ENCODE measurements at places on chromosomes 1 and 21. TPM values are rescaled to one million over a fixed set of nuclear protein-coding genes. Genes with fewer than 3 reads are reported as not detected.

Gene C8A
- not detected for total RNA-seq

Gene GPR37L1
- total RNA-seq = 0.07 TPM

DNA sequence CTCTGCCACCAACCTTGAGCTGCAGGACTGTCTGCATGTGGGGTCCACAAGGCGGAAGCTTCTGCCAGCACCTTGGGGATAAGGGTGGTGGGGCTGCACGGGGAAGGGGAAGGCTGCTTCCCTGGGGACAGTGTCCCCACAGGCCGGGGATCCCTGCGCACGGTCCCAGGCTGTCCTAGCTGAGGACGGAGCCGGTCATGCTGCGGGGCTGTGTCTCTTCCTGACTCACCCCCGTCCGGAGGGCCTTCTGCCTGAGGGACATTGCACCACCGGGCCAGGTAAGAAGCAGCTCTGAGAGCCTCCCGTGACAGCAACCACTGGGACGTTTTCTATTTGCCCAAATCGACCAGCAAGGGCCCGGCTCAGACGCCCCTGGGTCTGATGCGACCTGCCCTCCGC, 29.9 kb downstream of the KRTAP10-1 start:
- H3K36me3 ChIP-seq = no peaks in the 10 kb centered on the region
- no peaks in the 10 kb centered on the region for H3K27me3 ChIP-seq
- H3K4me1 ChIP-seq = no peaks in the 10 kb centered on the region
- H3K4me3 ChIP-seq = no peak overlapping the region

DNA sequence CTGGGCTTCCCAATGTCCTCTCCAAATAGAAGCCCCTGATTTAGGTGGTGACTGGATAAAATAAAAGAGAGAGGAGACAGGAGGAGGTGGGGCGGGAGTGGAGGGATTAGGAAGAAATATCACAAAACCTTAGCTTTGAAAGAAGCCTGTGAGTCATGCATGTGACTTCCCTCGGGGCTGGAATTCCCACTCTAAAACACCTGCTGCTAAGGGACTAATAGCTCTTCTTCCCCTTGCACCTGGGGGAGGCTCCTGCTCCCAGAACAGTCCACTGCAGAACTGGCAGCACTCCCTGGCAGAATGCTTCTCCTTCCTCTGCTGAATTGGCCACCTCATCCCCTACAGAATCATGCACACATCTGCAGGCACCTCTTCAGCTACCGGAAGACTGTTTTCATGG, 207.2 kb downstream of the ATG4C start:
- no peak overlapping the region for H3K4me3 ChIP-seq
- no peaks in the 10 kb centered on the region for H3K27me3 ChIP-seq
- H3K4me1 ChIP-seq = no peaks in the 10 kb centered on the region
- no peaks in the 10 kb centered on the region for H3K36me3 ChIP-seq
- no peak for DNase-seq

GRCh38 chr1:87108228-87108627, 193.8 kb downstream of the HS2ST1 start:
- no peaks in the 10 kb centered on the region for H3K36me3 ChIP-seq
- no peaks in the 10 kb centered on the region for H3K27me3 ChIP-seq
- H3K4me1 ChIP-seq = no peaks in the 10 kb centered on the region
- no peak overlapping the region for H3K27ac ChIP-seq
- no peak for DNase-seq

GRCh38 chr21:28207436-28208173, 785.1 kb downstream of the LTN1 start:
- no peak for DNase-seq
- no peak overlapping the region for H3K27ac ChIP-seq
- no peaks in the 10 kb centered on the region for H3K4me1 ChIP-seq

- no peaks in the 10 kb centered on the region for H3K36me3 ChIP-seq
- H3K4me3 ChIP-seq = no peak overlapping the region
- no peaks in the 10 kb centered on the region for H3K27me3 ChIP-seq
- peak overlapping the region; percentile 33 for H3K27ac ChIP-seq
Observed at GRCh38 chr1:147750618-147751217, 9.7 kb downstream of the GJA5 start.

GRCh38 chr1:228782662-228783417, 47.6 kb downstream of the RHOU start:
- no peaks in the 10 kb centered on the region for H3K36me3 ChIP-seq
- H3K27me3 ChIP-seq = no peaks in the 10 kb centered on the region
- H3K4me1 ChIP-seq = no peaks in the 10 kb centered on the region
- H3K27ac ChIP-seq = no peak overlapping the region

DNA sequence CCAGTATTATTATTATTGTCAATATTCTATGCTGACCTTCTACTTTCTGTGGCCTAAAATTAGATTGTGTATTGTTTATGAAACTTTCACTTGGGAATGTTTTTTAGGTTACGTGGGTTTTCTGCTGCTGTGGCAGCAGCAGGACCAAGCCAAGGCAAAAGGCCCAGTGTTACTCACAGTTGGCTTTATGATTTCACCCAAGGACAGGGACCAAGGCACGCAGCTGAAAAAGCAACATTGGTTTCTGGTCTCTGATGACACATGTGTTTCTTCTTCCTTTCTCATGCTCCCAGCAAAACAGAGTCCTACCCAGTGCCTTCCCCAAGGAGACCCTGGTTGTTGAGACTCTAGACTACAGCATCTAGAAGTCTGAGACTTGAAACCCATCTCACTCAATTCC, 413.7 kb downstream of the SETD4 start:
- no peaks in the 10 kb centered on the region for H3K27me3 ChIP-seq
- no peak overlapping the region for H3K27ac ChIP-seq
- no peaks in the 10 kb centered on the region for H3K4me1 ChIP-seq
- H3K4me3 ChIP-seq = no peak overlapping the region
- no peaks in the 10 kb centered on the region for H3K36me3 ChIP-seq
- no peak for DNase-seq

DNA sequence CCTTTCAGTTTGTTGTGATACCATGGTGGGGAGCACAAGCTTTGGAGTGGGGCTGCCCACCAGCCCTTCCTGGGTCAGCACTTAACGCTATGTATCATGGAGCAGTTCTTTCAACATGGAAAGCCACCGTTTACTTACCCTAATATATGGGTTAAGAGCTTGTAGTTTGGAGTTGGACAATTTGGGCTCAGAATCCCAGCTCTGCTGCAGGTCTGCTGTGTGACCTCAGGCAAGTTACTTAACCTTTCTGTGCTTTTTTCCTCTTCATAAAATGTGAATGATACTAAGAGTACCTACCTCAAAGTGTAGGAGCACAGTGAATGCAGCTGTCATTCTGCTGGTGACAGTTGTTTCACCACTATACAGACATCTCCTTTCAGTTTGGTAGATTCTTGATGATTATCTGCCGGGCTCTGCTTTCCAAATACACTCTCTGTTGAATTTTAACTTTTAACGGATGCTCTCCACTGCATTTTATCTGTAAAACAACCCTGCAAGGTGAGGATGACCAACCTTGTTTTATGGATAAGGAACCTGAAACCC, 23.8 kb downstream of the ALPL start:
- H3K27ac ChIP-seq = no peak overlapping the region
- no peak for DNase-seq
- H3K27me3 ChIP-seq = no peaks in the 10 kb centered on the region
- no peak overlapping the region for H3K4me3 ChIP-seq
- H3K36me3 ChIP-seq = no peaks in the 10 kb centered on the region
- peaks cover 23% of the 10 kb centered on the region for H3K4me1 ChIP-seq

GRCh38 chr1:4762146-4762545, 107.7 kb downstream of the AJAP1 start:
- no peak for DNase-seq
- H3K27ac ChIP-seq = no peak overlapping the region
- H3K36me3 ChIP-seq = no peaks in the 10 kb centered on the region
- no peaks in the 10 kb centered on the region for H3K27me3 ChIP-seq

DNA sequence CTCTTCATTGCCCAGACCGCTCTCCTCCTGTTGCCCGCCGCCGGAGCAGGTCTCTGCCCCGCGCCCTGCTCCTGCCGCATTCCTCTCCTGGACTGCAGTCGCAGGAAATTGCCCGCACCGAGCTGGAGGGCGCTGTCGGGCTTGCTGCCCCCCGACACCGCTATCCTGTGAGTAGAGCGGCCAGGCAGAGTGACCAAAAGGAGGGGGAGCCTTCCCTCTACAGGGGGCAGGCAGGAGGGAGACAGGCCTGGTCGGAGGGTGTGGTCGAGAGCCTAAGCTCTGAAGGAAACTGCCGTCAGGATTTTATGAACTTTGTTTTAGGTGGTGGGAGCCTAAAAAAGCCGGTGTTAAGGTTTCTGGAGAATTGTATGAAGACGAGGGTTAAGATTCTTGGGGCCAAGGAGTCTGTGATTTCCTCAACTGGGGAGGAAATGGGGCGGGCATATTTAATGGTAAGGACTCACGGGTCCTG, 517 bp downstream of the LRIG2 start:
- peak overlapping the region; percentile 78 for H3K4me3 ChIP-seq
- H3K36me3 ChIP-seq = peaks cover 8% of the 10 kb centered on the region
- DNase-seq = no peak
- H3K27me3 ChIP-seq = no peaks in the 10 kb centered on the region

- no peak for DNase-seq
- no peak overlapping the region for H3K27ac ChIP-seq
- no peaks in the 10 kb centered on the region for H3K27me3 ChIP-seq
- H3K4me1 ChIP-seq = no peaks in the 10 kb centered on the region
- peaks cover 8% of the 10 kb centered on the region for H3K36me3 ChIP-seq
Observed at GRCh38 chr1:197156692-197157091, 10.2 kb upstream of the ASPM start.

DNA sequence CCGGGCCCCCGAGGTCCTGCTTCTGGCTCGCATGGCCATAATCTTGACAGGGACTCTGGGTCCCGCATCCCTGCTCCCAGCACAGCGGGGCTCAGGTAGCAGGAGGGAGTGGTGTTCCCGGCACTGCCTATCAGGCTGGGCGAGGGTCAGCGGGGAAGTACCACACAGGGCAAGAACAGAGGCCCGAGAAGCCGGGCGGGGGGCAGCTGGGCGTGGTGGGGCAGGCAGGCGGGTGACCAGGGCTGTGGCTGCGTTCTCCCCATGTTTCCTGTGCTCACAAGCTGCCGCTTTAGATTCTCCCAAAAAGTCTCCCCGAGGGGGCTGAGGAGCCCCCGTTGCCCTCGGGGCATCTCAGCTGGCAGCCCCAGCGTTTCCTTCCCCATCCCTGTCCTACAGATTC, 18.3 kb downstream of the ATAD3B start:
- H3K4me3 ChIP-seq = no peak overlapping the region
- peaks cover 69% of the 10 kb centered on the region for H3K36me3 ChIP-seq
- no peaks in the 10 kb centered on the region for H3K4me1 ChIP-seq
- H3K27me3 ChIP-seq = no peaks in the 10 kb centered on the region
- H3K27ac ChIP-seq = no peak overlapping the region
- no peak for DNase-seq

GRCh38 chr1:200496937-200497336, 87.1 kb upstream of the ZNF281 start:
- no peak overlapping the region for H3K27ac ChIP-seq
- H3K27me3 ChIP-seq = no peaks in the 10 kb centered on the region
- no peak overlapping the region for H3K4me3 ChIP-seq
- no peaks in the 10 kb centered on the region for H3K36me3 ChIP-seq
- no peaks in the 10 kb centered on the region for H3K4me1 ChIP-seq

GRCh38 chr1:185741551-185741950, 7.4 kb downstream of the HMCN1 start:
- no peaks in the 10 kb centered on the region for H3K4me1 ChIP-seq
- H3K27ac ChIP-seq = no peak overlapping the region
- no peaks in the 10 kb centered on the region for H3K27me3 ChIP-seq
- H3K36me3 ChIP-seq = no peaks in the 10 kb centered on the region
